Pulmonary artery endothelial cell (primary cell): ENCODE measurements at places on chromosomes 1 and 21. TPM values are rescaled to one million over a fixed set of nuclear protein-coding genes. Genes with fewer than 3 reads are reported as not detected.

PTCH2 gene
- total RNA-seq = 0.04 and 0.07 TPM in 2 replicates

IL6R gene
- total RNA-seq = 5.7 and 10.8 TPM in 2 replicates

GRCh38 chr1:223721658-223722607 is 9.6 kb downstream of the CAPN2 start:
- DNase-seq = no peak

DNA sequence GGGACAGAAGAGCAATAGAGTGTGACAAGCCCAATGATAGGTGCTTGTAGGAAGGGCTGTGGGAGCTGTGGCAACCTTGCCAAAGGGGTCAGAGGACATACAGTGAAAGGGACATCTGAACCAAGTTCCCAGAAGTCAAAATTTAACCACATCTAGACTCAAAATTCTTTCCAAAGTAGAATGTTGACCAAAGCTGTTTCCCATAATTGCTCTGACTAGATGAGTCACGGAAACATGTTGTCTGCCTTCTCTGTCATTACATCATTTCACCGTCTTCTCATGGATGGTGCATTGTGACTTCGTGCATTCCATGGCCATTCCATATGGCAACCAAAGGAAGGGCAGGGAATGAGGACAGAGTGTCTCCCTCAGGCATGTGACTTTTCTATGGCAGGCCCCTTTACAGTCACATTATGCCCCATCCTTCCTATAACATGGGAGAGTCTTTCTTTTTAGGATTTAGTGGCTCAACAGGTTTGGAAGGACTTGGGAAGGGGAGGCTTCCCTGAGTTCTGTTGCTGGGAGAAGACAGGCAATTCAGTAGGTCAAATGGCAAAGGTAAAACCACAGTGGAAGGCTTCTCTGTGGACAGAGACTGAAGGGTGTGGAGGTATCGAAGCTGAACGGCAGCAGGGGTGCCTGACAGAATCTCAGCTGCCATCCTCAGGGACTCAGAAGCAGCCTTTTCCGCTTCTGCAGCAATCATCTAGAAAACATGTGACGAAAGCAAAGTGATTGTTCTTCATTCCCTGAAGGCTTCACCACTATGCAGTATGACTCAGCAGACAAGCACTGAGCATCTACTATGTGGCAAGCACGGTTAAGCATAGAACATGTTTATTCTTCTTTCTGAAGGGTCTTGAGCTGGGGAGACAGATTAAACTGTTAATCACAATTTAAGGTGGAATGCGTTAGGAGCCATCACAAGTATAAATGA is 24.7 kb downstream of the NPHS2 start:
- no peak for DNase-seq

DNA sequence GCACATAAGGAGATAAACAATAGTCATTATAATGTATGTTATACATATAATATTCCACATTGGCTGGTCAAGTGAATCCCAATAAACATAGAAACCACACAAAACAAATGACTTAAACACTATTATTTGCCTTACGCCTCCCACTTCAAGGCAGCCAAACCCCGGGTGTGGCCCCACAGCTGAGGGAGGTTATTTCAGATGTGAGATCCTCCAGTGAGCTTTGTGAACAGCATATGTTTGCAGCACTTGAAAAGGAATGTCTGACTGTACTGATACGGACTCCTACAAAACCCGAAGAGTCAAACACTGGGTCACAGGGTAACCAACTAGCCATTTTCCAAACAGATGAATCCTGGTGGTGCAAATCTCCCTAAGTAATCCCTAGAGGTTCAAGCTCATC is 27.1 kb upstream of the DISP1 start:
- DNase-seq = no peak

DNA sequence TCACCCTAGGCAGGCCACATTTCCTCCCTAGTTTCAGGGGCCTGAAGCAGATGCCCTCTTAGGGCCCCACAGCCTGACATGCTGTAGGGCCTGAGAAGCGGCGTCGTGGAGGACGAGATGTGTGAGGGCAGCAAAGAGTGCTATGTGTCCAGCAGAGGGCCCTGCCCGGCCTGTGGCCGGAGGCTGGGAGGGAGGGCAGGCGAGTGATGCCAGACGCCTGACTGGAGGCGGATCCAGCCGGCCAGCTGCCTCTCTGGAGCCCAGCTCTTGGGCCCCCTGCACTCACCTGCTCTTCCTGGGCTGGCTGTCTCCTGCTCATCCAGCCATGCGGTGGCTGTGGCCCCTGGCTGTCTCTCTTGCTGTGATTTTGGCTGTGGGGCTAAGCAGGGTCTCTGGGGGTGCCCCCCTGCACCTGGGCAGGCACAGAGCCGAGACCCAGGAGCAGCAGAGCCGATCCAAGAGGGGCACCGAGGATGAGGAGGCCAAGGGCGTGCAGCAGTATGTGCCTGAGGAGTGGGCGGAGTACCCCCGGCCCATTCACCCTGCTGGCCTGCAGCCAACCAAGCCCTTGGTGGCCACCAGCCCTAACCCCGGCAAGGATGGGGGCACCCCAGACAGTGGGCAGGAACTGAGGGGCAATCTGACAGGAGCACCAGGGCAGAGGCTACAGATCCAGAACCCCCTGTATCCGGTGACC is at the start of gene GPR37L1:
TSS of gene GPR37L1 (plus strand) at position 279 of the 697 bp plus-strand sequence. CDS start at position 326, 47 bp downstream.
- peak; percentile 20 for DNase-seq

DNA sequence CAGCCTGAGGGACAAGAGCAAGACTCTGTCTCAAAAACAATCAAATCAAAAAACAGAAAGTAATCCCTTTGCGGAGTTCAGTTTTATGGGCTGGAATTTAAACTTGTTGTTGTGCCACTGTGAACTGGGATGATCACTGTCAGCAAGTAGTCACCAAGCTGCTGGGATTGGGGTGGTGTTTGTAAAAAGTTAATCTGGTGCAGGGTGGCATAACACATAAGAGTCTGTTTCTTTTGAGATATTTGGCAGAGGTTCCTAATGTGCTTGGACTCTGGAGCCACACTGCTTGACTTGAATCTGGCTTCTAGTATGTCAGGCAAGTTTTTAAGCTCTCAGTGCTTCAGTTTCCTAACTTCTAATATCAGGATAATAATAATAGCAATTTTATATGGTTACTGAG is 6.6 kb downstream of the CLIC4 start:
- no peak for DNase-seq

DNA sequence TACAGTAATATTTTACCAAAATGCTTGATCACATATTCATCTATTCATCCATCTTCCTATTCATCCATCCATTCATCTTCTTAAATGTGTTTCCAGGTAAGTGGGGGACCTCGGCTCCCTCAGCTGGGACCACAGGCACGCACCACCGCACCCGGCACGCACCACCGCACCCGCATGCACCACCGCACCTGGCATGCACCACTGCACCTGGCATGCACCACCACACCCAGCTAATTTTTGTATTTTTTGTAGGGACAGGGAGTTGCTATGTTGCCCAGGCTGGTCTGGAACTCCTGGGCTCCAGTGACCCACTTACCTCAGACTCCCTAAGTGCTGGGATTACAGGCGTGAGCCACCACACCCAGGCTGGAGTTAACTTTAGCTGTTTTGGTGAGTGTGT is 21.2 kb downstream of the ACTRT2 start:
- no peak for DNase-seq

- no peak for DNase-seq
These were observed 49.5 kb upstream of the RAB4A start for GRCh38 chr1:229221106-229222019.
